ENCODE measurements at places on chromosomes 3 and 15.

GRCh38 chr15:39429898-39430357, 151.0 kb upstream of the THBS1 start:
- DNase-seq: no peak

GRCh38 chr15:85071061-85071460, 89.4 kb downstream of the PDE8A start:
- DNase-seq: no peak

DNA sequence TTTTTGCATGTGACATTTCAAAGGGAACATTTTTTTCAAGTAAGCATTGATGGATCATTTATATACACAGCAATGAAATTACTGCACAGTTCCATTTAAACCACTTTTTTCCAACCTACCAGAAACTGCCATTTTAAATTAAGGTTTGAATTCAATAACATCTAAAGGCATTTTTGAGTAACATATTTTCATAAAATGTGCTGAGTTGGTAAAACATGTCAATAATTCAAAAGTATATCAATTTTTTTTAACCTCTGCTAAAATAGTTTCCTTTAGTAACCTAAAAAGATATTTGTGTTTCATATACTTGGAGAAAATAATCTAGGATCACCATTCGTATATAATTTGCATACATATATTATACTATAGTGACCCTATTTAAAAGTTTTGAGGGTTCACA, 355.1 kb upstream of the KCNMB2 start:
- no peak for DNase-seq

DNA sequence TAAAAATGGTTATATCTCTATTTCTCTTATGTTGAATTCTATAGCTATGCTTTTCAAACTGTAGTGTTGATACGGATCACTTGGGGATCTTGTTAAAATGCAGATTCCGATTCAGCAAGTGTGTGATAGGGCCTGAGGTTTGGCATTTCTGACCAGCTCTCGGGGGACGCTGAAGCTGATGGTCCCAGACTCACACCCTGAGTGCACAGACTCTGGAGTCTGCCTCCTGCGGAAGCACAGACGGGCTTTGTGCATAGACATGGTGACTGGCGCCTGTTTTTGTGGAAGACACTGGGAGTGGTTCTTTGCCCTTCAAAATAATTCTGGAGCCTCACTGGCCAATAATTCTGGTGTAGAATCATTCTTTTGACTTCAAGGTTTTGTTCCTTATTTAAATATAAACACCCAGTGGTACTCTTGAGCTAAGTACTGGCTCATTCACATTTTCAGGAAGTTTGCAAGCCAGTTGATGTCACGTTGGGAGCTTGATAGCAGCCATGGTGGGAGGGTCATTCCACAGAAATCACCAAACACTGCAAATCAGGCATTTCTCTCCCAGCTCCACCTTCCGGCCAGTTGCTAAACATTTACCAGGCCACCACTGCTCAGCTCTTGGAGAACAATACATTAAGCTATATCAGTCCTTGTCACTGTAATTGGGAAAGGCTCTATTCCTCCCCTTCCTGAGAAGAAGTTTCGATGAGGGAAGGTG, 19.2 kb downstream of the CLDN11 start:
- DNase-seq: no peak

GRCh38 chr15:58284293-58284692, 146.1 kb downstream of the AQP9 start:
- DNase-seq: no peak

- peak; percentile 41 for DNase-seq
Observed at GRCh38 chr3:187150599-187150998, 11.3 kb upstream of the RPL39L start.

Data from stimulated activated CD8-positive, alpha-beta memory T cell treated with anti-CD3 and anti-CD28 coated beads, Interleukin-7, amount 100 ng/mL, for 24 hours (primary cell).